Renal cortex interstitium (tissue), 15 donors: ENCODE measurements at places on chromosomes 11 and 22. TPM values are rescaled to one million over a fixed set of nuclear protein-coding genes. Genes with fewer than 3 reads are reported as not detected.

SCGB1A1 gene
- polyA plus RNA-seq, result not detected

- DNase-seq, result no peak
Observed at GRCh38 chr11:36164506-36165250, 124.5 kb downstream of the COMMD9 start.

DNA sequence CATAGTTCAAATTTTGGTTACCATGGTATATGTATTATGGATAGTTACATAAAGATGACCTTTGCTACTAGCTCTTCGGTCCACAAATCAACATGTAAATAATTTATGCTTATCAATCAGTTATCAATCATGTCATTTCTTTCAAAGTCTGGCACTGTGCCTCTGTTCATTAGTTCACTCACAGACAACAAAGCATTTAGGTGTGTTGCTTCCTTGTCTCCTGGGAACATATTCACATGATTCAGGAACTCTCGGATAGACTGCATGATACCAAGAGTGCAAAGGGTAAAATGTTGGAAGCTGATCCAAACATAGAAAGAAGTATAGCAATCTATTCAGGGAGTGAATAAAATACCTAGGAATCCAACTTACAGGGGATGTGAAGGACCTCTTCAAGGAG lies 14.3 kb upstream of the ACRV1 start:
- DNase-seq, result no peak

FAM181B gene
- polyA plus RNA-seq, result 2.6 TPM

DNA sequence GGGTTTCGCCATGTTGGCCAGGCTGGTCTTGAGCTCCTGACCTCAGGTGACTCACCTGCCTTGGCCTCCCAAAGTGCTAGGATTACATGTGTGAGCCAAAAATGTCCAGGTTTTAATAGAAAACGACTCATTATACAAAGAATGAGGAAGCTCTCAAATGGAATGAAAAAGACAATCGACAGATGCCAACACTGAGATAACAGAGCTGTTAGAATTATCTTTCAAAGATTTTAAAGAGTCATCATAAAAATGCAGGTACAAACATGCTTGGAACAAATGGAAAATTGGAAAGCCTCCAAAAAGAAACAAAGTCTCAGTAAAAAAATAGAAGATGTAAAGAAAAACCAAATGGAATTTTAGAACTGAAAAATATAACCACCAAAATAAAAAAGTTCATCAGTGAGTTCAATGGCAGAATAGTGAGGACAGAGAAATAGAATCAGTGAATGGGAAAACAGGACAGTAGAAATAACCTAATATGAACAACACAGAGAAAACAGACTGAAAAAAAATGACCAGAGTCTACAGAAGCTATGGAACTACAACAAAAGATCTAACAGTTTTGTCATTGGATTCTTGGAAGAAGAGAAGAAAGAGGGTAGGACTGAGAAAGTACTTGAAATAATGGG lies 10.9 kb downstream of the GAB2 start:
- DNase-seq, result no peak

DNA sequence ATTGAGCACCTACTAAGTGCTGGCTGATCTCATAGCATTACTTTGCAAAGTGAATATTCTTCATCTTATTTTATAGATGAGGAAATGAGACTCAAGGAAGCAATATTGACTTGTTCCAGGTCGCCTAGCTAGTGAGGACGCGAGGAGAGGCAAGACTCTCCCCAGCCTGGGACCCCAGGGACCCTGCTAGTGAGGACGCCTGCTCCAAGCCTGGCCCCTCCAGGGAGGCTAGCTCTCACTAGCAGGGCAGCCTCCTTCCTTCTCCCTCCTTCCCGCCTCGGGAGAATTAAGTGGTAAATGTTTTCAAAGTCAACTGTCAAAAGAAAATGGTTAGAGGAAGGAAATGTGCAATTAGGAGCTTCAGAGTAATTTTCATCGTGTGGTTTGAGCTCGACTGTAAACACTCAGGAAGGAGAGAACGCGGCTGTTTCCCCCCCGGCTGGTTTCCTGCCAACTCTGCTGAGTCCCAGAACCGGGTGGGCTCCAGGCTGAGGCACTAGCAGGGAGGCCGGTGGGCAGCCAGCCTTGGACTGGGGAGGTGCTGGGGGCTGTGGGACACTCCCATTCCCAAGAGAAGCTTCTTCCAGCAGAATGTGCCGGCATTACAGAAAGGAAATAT lies 17.9 kb downstream of the MYEOV start:
- no peak for DNase-seq

GRCh38 chr11:77167791-77168190 lies 39.7 kb downstream of the MYO7A start:
- DNase-seq, result no peak

- DNase-seq, result no peak
Observed at GRCh38 chr11:111633248-111633647, 31.0 kb downstream of the SIK2 start.

DNA sequence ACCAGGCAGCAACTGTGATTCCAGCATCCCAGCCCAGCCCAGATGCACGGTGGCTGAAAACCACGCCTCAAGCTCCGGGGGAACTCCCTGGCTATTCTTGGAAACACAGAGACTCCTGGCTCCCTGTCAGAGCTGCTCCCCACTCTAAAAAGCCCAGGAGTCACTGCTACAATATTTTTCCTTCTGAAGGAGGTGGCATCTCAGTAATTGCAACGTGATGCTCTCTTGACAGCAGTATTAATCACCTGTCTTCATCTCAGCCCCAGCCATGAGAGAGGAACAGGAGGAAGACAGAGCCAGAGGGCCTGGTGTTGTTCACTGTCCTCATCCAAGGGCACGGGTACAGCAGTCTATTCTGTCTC lies 26.9 kb downstream of the DRD2 start:
- DNase-seq, result no peak

MS4A15 gene
- polyA plus RNA-seq, result not detected

MPEG1 gene
- 8.5 TPM for polyA plus RNA-seq

- no peak for DNase-seq
Observed at GRCh38 chr11:843818-844692, 1.4 kb downstream of the TSPAN4 start.

DNA sequence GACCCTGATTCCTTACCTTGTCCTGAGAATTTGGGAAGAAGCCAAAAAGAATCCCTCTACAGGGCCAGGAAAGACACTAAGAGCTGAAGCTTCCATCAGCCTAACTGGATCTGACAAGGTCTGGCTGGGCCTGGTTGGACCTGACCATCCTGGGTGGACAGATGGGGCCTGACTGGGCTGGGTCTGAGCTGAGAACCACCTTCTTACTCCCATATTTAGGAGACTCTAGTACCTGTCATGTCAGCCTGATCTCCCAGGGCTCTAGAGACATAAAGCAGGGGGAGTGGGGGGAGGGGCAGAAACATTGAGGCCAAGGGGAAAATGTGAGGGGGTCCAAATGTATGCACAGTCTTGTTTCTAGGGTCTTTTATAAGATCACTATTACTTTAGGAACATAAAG lies 129.9 kb downstream of the BUD13 start:
- no peak for DNase-seq

- DNase-seq, result no peak
Observed at GRCh38 chr11:116148056-116148455, 624.7 kb downstream of the BUD13 start.

E2F8 gene
- 8.0 TPM for polyA plus RNA-seq

TIMP3 gene
- 146 TPM for polyA plus RNA-seq

- no peak for DNase-seq
Observed at GRCh38 chr11:25357133-25357532, 860.3 kb downstream of the LUZP2 start.

DNA sequence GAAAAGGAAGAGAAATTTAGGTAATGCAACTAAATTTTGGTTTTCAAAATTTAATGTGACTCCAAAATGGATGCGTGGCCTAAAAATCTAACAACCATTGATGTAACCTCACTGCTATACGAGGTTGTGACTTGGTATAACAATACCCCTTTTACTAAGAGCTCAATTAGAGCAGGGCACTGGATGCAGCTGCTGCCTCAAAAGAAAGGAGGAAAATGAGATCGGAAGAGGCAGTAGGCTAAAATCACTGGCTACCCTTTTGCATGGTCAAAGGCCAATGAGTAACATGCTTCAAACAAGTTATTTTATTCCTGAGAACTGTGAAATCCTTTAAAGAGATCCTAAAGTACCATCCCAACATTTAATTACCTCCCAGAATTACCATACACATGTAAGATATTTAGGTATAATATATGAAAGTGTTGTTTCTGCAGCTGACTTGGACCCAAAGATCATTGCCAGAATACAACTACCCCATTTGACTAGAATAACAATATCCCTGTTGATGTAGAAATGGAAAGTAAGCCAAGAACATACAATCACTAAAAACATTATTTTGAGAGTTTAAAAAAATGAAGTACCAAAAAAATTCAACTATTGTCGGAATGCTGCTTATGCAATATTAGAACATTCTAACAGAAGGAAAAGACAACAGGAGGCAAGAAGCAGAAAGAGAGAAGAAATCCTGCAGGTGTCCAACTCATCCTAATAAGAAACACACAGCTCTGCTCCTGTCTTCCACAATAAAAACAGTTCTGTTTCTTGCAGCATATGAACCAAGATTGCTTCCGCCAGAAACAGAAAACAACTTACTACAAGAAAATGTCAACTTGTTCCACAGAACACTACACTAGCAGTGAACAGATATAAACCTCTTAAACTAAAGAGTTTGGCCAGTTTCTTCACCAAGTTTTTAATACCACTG lies 15.0 kb downstream of the SIK3 start:
- DNase-seq, result no peak

DNA sequence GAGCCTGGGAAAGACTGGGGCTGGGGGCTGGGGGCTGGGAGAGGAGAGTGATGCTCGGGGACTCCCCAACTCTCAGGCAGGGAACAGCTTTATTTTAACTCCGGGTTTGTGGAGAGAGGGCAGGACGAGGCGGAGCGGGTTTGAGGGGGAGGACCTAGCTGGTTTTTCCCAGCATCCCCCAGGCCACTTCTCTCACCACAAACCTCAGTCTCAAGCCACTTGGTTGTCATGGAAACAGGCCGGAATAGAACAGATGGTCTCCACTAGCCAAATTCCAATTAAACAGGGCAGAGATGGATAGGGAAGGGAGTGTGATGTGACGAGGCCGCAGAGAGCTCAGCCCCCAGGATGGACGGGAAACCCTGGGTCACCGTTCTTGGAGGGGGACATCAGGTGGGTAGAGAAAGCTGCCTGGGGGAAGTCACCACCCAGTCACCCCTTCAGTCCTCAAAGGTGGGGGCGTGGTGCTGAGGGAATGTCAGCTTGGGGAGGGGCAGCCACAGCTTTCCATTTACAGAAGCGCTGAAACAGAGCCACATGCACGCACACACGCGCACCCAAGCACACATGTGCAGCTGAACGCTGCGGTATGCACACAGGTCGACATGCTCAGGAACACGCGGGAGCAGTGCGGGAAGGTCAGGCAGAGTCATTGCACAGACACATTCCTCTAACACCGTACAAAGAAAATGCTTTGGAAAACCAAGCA lies 19.2 kb downstream of the NECTIN1 start:
- peak; percentile 77 for DNase-seq

DNA sequence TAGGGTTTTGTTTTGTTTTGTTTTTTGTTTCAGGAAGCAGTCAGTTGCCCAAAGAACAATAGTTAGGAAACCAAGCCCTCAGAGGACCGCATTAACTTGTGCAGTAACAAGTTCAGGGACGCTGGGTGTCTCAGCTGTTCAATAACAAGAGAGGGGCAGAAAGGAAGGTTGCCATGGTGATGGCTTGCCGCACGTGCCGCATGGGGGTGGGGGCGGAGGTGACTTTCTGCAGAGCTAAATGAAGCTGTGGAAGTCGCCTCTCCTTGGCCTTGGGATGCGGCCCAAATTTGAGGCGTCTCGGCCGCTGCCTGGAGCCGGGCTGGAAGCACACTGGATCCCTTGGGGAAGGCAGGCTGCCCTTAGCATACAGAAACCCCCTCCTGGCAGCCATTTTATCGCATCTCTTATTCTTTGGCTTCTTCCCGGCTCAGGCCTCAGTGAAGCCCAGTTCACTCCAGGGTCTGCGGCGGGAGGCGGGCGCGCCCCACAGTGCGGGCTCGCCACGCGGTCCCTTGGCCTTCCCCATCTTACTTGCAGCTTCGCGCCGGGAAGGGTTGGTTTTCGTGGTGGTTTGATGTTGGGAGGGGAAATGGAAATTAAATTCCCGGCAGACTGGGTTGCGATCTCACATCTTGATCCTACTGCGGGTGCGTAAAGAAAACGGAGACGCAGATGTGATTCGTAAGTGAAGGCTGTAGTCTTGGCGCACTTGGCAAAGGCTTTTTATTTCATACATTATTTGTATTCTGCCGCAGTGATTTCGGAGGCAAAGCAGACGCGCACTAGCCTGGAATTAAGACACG lies 94.3 kb downstream of the SLC17A6 start:
- peak; percentile 56 for DNase-seq
